ENCODE measurements at places on chromosomes 6 and 20.

DNA sequence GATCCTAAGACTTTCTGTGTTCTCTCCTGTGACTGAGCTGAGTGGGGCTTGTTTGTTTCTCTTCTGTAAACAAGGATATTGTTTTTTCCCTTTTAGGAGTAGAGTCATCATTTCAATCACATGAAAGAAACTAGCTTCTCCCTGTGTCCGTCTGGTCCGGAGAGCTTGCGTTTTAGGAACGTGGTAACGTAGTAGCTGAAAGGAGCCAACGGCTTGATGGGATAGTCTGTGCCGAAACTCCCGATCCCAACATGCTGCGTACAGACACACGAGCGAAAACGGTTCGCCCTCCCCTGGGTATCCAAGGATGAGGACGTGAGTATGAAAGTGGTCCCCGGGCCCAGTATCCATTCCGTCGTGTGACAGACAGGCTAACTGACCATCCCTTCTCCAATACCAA lies 146.5 kb downstream of the ZMYND8 start:
- no peak for DNase-seq

DNA sequence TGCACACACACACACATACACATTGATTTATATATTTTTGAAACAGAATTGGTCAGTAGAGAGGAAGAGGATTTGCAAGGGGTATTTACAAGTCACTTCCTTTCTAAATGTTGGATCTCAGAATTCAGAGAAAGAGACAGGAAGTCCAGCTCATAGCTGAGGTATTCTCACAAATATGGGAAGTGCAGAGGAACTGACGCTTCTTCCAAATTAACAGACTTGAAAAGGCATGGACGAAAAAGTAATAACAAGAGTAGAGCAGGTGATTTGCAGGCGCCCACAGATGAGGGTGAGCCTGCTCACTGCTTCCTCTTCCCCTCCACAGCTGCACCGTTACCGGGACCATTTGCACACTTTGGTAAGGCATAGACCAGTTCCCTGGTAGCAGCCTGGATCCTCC lies 246.4 kb downstream of the PHACTR1 start:
- DNase-seq: no peak

DNA sequence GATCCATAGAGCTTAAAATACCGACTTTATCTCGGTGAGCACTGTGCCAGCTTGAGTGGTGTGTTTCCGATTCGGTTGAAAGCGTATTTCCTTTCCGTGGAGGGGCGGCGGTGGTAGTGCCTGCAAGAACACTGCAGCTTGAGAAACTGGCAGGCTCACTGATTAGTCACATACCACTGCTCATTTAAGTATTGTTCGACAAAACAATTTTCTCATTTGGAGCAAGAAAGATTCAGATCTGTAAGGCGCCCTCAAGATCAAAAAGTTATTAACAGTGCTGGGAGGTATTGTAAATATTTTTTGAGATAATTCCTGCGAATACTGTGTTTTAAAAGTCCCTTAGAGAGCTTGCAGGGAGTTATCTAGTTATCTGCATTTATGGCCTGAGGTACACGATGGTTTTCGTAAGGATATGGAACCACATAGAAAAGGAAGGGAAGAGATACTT lies 1.3 kb downstream of the MAPK14 start:
- peak; percentile 21 for DNase-seq

DNA sequence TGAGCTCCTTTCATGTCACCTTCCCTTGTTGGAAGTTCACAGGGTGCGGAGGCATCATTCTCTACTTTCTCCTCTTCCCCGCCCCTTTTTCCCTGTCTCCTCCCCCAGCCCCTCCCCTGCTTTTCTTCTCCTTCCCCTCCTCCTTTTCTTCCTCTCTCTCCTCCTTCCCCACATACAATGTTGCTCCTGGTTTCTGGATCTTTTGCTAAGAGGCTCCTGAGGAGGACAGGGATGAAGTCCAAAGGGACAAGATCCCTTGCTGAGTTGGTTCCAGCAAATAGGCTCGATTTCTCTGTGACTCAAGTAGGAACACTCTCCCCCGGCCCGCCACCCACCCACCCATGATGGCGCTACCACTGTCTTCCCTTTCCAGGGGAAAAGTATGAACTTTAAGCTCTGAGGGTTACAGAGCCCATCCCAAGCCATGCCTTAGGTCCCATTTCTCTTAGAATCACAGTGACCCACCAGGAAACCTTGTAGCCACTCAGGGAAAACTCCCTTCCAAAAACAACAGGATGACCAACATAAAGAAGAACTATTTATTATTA lies 852 bp upstream of the TFEB start:
- DNase-seq: no peak

DNA sequence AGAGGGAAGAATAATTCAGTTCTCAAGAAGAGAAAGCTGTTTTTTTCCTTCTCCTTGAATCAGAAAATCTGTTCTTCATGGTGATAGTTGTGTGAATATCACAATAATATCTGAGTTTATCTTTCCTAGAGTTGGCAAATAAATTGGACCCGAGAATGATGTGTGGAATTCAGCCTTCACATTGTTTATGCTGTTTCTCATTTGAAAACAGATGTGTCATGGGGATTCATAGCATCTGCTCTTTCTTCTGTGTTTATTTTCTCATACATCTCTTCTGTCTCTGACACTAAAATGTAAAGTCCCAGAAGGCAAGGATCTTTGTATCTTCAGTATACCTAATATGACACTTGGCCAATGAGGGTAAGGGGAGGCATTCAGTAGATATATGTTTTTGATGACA lies 103.6 kb upstream of the SGK1 start:
- no peak for DNase-seq
